ENCODE measurements at places on chromosomes 4 and X.

DNA sequence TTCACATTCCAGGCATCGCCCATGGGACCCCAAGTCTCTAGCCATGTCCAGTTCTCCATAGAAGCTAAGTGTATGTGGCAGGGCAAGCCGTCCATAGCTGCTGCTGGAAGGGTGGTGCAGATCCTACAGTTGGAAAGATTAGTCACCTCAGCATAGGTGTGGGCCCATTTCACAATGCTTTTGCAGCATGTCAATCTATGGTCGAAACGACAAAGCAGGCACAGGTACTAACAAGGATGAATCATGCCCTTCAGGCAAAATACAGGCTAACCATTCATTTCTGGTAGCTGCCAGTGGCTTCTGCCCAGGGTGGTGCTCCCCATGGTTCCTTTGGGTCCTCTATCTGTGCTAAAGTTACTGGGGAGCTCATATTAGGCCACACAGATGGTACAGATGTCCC lies 225.2 kb downstream of the ADGRL3 start:
- DNase-seq: no peak

DNA sequence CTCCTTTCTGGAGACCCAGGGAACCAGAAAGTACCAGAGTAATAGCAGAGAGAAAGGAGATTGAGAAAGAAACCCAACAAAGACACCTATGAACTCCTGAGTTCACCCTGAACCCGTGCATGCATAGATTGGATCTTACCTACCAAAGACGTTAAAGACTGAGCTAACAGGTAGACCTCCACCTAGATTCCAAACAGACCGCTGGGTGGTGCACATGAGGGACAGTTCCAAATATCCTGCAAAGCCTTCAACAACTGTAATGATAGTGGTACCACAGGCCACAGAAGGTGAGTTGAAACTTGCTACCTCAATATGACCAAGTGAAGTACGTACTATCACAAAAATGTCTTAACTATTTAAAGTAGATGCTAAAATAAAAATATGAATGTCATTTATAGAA lies 34.0 kb upstream of the NR0B1 start:
- DNase-seq: no peak

DNA sequence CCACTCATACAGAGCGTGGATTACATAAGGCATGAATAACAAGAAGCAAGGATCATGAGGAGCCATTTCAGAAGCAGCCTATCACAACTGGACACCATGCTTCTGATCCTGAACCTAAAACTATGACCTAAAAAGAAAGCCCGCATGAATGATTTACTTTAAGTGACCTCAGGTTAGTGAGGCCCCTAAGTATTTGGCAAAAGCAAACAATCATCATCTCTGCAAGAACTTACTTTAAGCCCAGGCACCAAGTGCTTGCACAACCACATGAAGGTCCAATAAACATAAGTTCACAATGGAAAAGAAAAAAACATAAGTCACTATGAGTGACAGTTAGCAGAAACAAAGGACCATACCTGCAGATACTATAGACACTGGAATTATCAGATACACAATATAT lies 7.9 kb upstream of the MBTPS2 start:
- no peak for DNase-seq

DNA sequence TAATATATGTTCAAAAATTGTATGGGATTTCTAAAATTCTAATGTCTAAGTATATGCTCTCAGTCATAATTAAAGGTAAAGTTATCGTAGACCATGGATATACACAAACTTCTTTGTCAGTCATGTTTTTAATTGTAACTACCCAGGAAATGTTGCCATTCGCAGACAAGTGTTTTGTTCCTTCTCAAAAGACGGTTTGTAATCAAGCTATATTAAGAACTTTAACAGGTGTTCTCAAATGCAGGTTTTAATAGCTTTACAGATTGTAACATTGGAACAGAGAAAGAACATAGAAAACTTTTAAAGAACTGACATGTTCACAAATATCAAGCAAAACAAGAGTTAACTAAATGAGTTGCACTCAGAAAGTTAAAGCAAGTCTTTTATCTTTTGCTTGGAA lies 58.9 kb downstream of the KDM5C start:
- no peak for DNase-seq

- no peak for DNase-seq
Measured at GRCh38 chr4:98663226-98664006, 5.0 kb upstream of the TSPAN5 start.

GRCh38 chr4:45971108-45971507 lies 152.7 kb downstream of the GABRG1 start:
- no peak for DNase-seq

- no peak for DNase-seq
Measured at GRCh38 chrX:54922547-54922946, 1.9 kb downstream of the TRO start.

GRCh38 chrX:114580336-114580735 lies 3.5 kb upstream of the HTR2C start:
- DNase-seq: no peak

GRCh38 chr4:5712517-5712916 lies 1.5 kb downstream of the EVC start:
- no peak for DNase-seq

GRCh38 chr4:114087596-114088230 lies 108.3 kb upstream of the ARSJ start:
- DNase-seq: no peak

All from SK-N-MC (cell line).